ENCODE measurements at places on chromosomes 2 and 18.

GRCh38 chr2:152629202-152629601 is 88.1 kb downstream of the PRPF40A start:
- no peak for DNase-seq

DNA sequence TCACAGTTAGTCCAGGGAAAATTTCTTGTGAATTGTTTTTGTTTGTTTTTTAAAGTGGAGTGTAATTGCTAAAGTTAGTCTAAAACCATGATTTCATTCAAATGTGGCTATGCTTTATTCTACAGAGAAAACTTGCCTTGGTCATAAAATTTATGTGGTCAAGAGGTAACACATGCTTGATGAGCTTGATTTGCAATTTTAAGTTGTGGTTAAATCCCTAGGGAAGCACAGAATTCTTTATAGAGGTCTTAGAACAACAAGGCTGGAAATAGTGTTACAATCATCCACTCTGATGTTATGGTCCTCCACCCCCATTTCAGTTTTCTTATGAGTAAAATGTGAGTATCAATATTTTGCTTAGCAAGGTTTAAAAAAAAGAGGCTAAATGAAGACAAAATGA is 359.6 kb downstream of the NRXN1 start:
- DNase-seq = no peak

GRCh38 chr2:152647552-152647951 is 69.7 kb downstream of the PRPF40A start:
- no peak for DNase-seq

DNA sequence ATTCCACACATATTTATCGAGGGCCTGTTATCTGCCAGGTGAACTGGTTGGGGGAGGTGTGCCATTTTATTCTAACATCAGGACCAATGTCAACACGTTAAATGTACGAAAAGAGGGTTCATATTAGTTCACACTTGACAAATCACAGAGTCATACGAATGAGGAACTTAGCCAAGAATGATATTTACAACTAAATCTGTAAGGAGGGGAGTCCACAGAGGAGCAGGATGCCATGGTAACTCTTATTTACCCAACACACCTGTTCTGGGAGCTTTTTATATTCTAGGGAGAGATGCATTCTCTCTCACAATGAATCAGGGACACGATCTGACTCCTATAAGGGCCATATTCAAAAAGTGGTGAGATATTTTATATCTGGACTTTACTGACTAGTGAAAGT is 144.1 kb downstream of the CDC42EP3 start:
- no peak for DNase-seq

GRCh38 chr18:74589021-74589420 is 8.6 kb upstream of the ZNF407 start:
- no peak for DNase-seq

GRCh38 chr2:17762451-17762850 is 8.5 kb downstream of the GEN1 start:
- DNase-seq = no peak

GRCh38 chr18:13672657-13673056 is 53.7 kb downstream of the FAM210A start:
- DNase-seq = no peak

DNA sequence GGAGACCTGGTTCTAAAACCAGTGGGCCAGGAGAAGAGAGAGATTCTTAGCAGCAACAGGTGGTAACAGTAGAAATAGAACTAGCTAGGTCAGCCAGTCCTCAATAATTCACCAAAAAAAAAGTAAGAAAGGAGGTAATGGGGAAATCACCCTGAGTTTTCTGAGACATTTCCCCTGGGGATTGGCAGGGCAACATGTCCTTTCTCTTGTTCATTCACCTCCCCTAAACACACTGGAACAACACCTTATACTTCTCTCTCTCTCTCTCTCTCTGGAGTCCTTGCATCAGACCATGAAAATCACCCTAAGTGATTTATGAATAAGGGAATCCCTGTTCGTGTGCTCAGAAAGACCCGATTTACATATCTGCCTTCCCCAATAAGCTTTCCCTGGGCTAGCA is 64.8 kb downstream of the COX7A2L start:
- DNase-seq = no peak

DNA sequence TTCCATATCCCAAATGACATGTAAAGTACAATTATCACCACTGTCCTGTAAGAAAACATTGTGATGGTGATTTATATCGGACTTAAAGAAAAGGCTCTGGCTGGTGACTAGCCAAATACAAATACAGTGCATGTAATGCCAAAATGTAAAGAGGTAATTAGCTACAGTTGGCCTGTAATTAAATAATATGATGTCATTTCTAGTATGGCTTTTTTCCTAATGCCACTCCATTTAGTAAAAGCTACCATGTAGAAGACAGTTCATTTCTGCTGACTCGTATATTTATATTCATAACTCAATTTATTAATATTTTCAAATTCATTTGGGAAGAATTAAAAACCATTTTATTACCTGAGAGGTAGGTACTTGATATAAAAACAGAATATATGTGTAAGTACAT is 815.7 kb downstream of the ERBB4 start:
- no peak for DNase-seq

GRCh38 chr2:28322051-28322450 is 70.6 kb upstream of the FOSL2 start:
- no peak for DNase-seq

DNA sequence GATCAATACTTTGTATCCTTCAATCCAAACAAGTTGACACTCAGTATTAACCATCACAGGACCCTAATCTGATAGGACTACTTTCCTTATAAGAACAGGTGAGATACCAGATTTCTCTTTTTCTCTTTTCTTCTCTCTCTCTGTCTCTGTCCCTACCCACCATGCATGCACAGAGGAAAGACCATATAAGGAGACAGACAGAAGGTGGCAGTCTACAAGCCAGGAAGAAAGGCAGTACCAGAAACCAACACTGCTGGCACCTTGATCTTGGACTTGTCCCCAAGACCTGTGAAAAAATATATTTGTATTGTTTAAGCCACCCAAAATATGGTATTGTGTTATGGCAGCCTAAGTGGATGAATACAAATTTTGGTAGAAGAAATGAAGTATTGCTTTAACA is 156.2 kb upstream of the KCNH7 start:
- DNase-seq = no peak

DNA sequence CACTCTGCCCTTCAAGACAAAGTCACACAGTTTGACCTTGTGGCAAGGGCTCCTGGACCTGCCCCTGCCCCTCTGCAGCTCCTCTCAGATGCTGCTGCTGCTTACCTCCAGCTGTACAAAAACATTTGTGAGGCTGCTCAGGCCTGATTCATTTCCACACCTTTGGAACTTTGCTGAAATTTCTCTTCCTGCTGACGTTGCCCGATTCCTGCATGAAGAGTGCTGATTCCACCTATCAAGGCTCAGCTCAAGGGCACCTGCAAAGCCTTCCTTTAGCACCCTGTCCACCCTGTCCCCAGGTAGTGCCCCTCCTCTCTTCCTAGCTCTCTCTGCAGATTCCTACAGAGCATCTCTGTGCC is 738.3 kb upstream of the HS6ST1 start:
- DNase-seq = no peak

- DNase-seq = no peak
Observed at GRCh38 chr2:39516347-39517101, 79.4 kb upstream of the MAP4K3 start.

DNA sequence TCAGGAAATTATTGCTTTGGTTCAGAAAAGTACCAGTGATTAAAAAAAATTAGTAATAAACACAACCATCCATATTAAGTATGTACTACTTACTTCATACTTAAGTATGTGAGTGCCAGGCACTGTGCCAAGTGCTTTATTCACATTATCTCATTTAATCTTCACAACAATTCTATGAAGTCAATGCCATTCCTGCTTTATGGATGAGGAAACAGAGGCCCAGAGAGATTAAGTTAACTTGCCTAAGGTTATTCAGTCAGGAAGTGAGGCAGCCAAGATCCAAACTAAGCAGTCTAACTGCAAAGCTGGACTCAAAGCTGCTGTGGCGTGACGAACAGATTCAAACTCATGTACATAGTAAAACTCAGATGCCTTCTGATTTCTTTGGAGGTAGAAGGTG is 22.3 kb downstream of the DTNB start:
- DNase-seq = no peak
